ENCODE measurements at places on chromosomes 7 and 10.

- no peak for DNase-seq
Measured at GRCh38 chr10:75015442-75015841, 96.0 kb upstream of the SAMD8 start.

DNA sequence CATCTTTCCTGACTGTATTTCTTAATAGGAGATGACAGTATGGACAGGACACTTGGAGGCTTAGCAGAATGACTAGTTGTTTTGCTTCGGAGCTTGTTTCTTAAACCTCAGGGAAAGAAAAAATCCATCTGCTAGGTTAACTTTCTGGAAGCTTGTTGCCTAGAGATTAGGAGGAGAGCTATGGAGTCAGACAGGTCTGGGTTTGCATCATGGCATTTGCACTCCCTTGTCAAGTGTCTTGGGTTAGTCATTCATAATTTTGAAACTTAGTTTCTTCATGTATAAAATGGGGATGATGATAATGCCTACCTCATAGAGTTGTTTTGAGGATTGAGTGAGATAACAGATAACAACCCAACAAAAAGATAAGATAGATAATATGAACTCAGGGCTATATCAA, 231.5 kb downstream of the STK31 start:
- no peak for DNase-seq

- no peak for DNase-seq
Measured at GRCh38 chr10:110044681-110045080, 36.9 kb downstream of the ADD3 start.

DNA sequence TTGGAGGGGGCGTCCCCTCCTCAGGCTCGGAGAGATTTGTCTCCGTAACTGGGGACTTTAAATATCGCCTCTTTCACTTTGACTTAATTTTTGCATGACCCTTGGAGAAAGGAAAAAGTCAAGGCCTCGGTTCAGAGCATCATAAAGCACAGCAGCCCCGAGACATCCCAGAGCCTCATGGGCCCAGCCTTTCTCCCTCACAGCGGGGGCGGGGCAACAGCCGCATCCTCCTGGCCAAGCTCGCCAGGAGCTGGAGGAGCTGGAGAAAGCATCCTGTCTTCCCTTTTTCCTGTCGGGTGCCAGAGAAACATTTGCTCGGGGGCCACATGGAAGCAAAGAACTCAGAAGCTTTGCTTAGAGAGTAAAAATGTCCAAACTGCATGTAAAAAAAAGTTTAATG, 43.6 kb upstream of the DPYSL4 start:
- DNase-seq: no peak

DNA sequence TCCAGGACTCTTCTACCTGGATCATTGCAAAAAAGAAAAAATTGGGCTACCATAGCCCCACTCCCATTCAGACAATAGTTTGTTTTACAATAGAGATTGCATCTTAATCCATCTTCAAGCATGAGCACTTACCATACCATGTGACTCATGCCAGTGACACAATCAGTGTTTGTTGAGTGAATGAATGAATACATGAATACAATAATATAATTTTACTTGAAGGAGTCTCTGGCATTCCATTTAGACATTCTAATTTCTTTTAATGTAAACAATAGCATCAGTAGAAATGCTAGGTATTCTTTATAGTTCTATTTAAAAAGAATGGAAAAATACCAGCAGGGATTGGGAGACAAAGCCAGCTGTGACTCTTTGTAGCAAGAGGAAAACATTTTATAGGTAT, 141.6 kb upstream of the AKR1E2 start:
- DNase-seq: no peak

- no peak for DNase-seq
Measured at GRCh38 chr7:91320366-91321078, 56.3 kb downstream of the FZD1 start.

GRCh38 chr7:36484265-36484664, 94.6 kb downstream of the ANLN start:
- no peak for DNase-seq

DNA sequence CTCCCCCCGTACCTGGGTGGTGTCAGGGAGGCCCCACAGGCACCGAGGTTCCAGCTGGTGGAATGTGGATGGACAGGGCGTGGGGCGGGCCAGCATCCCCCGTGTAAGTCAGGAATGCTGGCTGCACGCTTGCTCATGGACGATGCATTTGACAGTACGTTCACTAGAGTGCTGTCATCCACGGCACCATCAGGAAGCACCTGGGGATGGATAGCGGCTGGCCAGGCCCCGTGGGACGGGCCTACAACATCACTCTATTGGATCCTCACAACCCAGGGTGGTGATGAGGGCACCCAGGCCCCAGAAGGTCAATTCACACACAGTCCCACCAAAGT, 63.6 kb downstream of the INSIG1 start:
- no peak for DNase-seq

DNA sequence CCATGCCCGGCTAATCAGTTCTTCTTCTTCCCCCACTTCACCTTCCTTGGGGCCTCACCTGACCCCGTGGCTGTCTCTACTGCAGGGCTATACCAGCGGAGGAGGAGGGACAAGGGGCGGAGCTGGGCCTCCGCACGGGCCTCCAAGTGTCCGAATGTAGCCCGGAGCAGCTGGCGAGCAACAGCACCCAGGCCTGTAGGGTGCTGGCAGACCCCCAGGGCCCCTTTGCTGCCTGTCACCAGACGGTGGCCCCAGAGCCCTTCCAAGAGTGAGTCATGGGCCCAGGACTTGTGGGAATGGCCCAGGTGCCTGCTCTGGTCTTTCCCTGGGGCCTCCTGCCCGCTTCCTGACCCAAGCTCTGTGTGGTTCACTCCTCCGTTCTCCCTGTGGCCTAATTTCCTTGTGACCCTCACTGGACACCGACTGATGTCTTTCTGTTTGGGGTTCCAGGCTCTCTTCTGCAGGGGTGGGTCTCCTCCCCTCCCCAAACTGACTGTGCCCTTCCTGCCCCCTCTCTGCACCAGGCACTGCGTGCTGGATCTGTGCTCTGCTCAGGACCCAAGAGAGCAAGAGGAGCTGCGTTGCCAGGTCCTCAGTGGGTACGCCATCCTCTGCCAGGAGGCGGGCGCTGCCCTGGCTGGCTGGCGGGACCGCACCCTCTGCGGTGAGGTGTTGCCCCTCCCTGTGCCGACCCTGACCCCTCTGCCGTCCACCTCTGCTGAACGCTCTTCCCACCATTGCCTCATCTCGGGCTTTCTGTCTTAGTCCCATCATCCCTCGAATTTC, 35.2 kb downstream of the EPHB4 start:
- DNase-seq: no peak

DNA sequence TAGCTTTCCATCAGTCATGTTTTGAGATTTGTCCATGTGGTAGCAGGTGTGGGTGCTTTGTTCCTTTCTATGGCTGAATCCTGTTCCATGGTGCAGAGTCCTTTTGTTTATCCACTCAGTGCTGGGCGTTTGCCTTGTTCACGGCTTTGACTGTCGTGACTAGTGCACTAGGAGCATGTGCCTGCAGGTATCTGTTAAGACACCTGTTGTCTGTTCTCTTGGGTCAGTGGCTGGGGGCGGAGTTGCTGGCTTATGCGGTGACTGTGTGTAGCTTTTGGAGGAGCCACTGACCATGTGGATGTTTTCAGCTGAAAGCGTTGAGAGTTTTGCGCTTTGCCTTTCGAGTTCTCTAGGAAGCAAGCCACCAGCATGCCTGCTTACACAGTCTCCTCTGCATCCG, 573.1 kb upstream of the FOXK1 start:
- DNase-seq: no peak

DNA sequence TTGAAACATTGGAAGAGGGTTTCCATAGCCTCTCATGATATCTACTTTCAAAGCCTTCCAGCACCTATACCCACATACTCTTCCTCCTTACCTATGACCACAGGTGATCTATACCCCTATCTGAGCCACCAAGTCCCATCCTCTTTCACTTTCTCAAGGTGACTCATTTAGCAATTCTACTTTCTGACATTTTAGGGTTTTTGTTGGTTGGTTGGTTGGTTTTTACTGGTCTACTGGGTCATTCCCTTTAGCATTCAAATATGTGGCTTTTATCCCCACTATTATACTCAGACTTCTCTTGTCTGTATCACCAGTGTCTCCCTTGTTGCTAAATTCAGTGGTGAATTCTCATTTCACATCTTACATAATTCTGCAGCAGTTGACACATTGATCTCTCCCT, 130.4 kb upstream of the STEAP4 start:
- no peak for DNase-seq

DNA sequence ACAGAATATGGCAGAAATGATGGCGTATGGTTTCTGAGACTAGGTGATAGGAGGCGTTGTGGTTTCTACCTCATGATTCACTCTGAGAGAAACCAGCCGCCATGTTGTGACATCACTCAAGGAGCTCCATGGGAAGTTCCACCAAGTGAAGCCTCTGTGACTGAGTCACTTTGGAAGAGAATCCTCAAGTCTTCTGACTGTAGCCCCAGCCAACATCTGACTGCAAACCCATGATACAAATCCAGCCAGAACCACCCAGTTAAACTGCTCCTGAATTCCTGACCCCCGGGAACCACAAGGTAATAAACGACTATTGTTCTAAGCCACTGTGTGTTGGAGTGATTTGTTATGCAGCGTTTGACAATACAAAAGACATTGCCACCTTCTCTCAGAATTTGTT, 91.1 kb upstream of the CARD11 start:
- DNase-seq: no peak

- DNase-seq: no peak
Measured at GRCh38 chr7:121591926-121592325, 195.8 kb upstream of the FAM3C start.

GRCh38 chr10:119190353-119190752, 11.7 kb upstream of the PRDX3 start:
- DNase-seq: no peak

- peak; percentile 97 for DNase-seq
Measured at GRCh38 chr10:3873728-3874461, 88.9 kb upstream of the KLF6 start.

DNA sequence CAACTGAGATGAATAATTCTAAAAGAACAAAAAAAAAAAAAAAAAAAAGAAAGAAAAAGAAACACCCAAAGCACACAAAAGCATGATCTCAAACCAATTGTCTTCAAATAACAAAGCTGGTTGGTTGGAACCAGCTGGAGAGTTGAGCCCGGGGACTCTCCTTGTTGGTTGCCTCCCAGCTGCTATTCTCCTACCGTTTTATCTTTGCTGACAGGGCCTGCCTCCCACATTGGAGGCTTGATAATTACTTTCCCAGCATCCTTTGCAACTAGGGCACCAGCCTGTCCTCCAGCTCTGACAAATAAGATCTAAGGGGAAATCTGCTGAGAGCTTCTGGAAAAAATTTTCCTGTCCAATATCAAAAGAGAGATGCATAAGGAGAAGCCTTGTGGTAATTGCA, 6.8 kb downstream of the PON1 start:
- DNase-seq: no peak

DNA sequence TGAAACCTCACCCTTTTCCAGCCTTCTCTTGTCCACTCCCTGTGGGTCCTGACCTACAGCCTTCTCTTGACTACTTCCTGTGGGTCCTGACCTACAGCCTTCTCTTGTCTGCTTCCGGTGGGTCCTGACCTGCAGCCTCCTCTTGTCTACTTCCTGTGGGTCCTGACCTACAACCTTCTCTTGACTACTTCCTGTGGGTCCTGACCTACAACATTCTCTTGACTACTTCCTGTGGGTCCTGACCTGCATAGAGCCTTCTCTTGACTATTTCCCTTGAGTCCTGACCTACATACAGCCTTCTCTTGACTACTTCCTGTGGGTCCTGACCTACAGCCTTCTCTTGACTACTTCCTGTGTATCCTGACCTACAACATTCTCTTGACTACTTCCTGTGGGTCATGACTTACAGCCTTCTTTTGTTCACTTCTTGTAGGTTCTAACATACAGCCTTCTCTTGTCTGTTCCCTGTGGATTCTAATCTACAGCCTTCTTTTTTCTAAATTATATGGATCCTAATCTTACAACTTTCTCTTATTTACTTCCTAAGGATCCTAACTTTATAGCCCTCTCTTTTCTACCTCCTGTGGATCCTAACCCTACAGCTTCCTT, 36.5 kb downstream of the C10orf71 start:
- peak; percentile 23 for DNase-seq

GRCh38 chr7:123185756-123186155, 14.0 kb downstream of the SLC13A1 start:
- no peak for DNase-seq

Measured in CD4-positive, alpha-beta T cell treated with Interleukin-4 for 1 hour (primary cell).